Pancreas (tissue), 10 donors: ENCODE measurements at places on chromosomes 7 and 10. TPM values are rescaled to one million over a fixed set of nuclear protein-coding genes. Genes with fewer than 3 reads are reported as not detected.

GRCh38 chr10:12332572-12333379 is 16.6 kb upstream of the CAMK1D start:
- H3K4me1 ChIP-seq = peaks cover 11% of the 10 kb centered on the region
- no peak overlapping the region for H3K4me3 ChIP-seq
- no peak overlapping the region for H3K27ac ChIP-seq
- no peak for DNase-seq
- no peaks in the 10 kb centered on the region for H3K36me3 ChIP-seq
- no peaks in the 10 kb centered on the region for H3K27me3 ChIP-seq

DNA sequence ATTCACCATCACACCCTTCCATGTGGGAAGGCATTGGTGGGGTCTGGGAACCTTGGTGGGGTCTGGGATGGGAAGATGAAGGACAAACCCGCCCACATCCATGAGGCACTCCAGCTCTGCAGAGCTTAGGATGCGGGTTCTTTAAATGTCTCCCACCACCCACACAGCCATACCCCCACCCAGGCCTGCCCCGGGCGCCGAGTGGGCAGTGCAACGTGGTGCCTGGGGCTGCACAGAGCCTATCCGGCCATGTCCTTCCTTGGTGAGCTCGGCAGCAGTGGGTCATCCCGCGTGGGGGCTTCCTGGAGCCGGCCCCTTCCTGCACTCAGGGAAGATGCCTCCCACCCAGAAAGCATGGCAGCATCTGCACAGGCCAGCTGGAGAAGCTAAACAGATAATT is 163.5 kb upstream of the TCERG1L start:
- H3K4me1 ChIP-seq = peaks cover 6% of the 10 kb centered on the region
- no peak overlapping the region for H3K4me3 ChIP-seq
- no peaks in the 10 kb centered on the region for H3K36me3 ChIP-seq
- no peak overlapping the region for H3K27ac ChIP-seq

GRCh38 chr7:2800931-2801688 is 43.0 kb downstream of the GNA12 start:
- peaks cover 14% of the 10 kb centered on the region for H3K4me1 ChIP-seq
- no peaks in the 10 kb centered on the region for H3K27me3 ChIP-seq
- H3K4me3 ChIP-seq = no peak overlapping the region
- no peaks in the 10 kb centered on the region for H3K36me3 ChIP-seq
- DNase-seq = no peak
- no peak overlapping the region for H3K27ac ChIP-seq

The ELMO1 gene
- polyA plus RNA-seq = 20.6 TPM

DNA sequence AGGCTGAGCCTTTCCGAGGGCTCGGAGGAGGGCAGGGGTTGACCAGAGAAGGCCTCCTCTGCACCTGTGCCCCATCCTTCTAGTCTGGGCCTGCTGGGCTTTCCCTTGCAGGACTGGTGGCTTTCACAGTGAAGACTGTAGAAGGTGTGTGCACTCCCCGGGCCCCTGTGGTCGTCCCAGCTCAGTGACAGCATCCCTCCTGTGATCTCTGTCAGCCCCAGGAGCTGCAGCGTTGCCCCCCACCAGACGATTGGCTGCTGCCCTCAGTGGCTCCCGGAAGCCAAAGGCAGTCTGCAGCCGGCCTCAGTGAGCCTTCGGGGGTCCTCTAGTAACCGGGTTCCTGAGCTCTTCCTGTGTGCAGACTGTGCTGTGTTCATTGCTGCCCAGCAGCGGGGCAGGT is 69.4 kb upstream of the EN2 start:
- H3K27ac ChIP-seq = no peak overlapping the region
- H3K27me3 ChIP-seq = peaks cover 11% of the 10 kb centered on the region
- no peak for DNase-seq

DNA sequence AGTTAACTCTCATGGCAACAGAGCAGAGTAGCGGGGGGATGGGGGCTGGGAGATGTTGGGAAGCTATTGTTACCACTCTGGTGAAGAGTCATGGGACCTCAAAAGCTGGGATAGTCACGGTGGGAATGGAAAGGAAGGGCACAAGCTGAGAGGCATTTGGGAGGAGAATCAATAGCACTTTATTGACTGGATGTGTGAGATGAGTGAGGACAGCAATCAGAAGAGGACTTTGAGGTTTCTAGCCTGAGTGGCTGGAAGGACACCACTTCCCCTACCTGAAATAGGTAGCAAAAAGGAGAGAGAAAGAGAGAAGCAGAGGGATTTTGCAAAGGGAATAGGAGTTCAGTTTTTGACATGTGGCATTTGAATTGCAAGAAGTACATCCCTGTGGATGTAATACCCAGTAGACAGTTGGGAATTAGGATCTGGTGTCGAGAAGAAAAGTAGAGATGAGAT is 27.2 kb downstream of the SCD start:
- no peaks in the 10 kb centered on the region for H3K36me3 ChIP-seq
- H3K4me1 ChIP-seq = peaks cover 27% of the 10 kb centered on the region
- H3K27me3 ChIP-seq = no peaks in the 10 kb centered on the region
- H3K27ac ChIP-seq = peak overlapping the region; percentile 95
- DNase-seq = no peak

The CACNB2 gene
- 11.1 TPM for polyA plus RNA-seq

- peak overlapping the region; percentile 70 for H3K27ac ChIP-seq
- no peak for DNase-seq
- no peaks in the 10 kb centered on the region for H3K4me1 ChIP-seq
- no peaks in the 10 kb centered on the region for H3K36me3 ChIP-seq
Observed at GRCh38 chr7:79452495-79453265, 787 bp downstream of the MAGI2 start.

DNA sequence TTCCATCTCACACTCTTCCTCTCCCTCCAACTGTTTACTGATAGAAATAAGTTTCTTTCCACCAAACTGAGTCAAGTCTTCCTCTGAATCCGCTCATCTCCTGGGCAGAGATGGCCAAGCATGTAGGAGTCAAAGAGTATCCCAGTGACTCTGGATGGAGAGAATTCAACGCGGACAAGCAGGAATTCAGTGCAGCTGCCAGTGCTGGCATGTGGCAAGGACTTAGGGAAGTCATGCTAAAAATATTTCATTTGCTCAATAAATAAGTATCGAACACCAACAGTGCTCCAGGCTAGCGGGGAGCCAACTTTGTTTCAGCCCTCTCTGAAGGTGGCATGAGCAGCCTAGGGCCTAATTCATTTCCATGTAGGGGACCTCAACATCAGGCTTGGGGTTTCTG is 351.6 kb upstream of the ZMIZ1 start:
- no peaks in the 10 kb centered on the region for H3K36me3 ChIP-seq
- H3K4me1 ChIP-seq = no peaks in the 10 kb centered on the region
- no peaks in the 10 kb centered on the region for H3K27me3 ChIP-seq
- DNase-seq = no peak
- H3K27ac ChIP-seq = no peak overlapping the region

The PTTG1IP2 gene
- polyA plus RNA-seq = not detected

DNA sequence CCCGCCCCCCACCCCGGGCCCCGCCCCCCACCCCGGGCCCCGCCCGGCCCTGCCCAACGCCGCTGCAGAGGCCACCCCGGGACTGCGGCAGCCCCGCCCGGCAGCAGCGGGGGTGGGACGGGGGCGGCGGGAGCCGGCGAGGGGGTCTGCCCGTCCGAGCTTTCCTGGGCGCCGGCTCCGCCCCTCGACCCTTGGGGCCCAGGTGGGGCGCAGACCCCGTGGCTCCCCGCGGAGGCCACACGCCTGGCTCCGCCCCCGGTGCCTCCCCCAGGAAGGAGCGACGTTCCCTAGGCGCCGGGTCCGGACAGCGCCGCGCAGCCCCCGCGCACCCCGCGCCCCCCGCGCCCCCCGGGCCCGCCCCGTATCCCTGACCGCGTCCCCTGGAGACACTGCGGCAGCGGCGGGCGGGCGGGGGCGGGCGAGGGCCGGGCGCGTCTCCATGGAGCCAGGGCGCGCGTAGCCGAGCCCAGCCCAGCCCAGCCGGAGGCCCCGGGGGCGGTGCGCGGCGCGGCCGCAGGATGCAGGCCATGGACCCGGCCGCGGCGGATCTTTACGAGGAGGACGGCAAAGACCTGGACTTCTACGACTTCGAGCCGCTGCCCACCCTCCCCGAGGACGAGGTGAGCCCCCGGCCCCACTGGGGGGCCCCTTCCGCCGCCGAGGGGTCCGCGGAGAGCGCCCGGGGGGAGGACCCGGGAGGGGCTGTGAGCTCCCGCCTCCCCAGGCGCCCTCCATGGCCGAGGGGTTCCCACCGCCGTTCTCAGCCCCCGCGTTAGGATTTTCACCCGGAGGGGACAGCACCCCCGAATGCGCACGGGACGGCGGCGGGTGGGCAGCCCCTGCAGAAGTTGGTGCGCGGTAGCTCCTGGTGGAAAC is at the start of gene KNDC1:
Gene KNDC1, plus strand, starts transcription at position 270 of the 876 bp plus-strand sequence. Its CDS starts 249 bp downstream, at position 519.
- no peaks in the 10 kb centered on the region for H3K36me3 ChIP-seq
- peak within 1 kb of the TSS; percentile 49 for H3K4me3 ChIP-seq
- H3K4me1 ChIP-seq = no peaks in the 10 kb centered on the region
- H3K27me3 ChIP-seq = no peaks in the 10 kb centered on the region
- DNase-seq = no peak
- H3K27ac ChIP-seq = no peak within 1 kb of the TSS

The RBM20 gene
- 2.7 TPM for polyA plus RNA-seq

The TMEM184A gene
- 58.9 TPM for polyA plus RNA-seq
